Activated T-helper 1 cell treated with Interleukin-2 at 50 U/mL for 16 hours (primary cell): ENCODE measurements at places on chromosomes 3 and 15.

DNA sequence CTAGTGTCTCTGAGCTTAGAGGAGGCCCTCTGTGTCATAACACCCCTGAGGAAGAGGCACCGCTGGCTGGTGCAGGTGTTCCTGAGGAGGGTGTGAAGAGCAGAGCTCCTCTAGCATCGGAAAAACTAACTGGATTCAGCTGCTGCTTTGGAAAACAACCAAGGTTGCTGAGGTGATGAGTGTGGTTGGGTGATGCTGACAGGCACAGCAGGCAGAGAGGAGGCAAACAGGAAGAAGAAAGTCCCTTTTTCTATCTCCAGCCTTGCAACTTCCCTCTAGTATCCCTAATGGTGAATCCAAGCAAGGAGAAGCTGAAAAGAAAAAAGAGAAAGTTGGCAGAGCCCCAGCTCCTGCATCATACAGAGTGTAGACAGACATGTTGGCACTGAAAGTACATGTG, 3.8 kb upstream of the OR4F15 start:
- DNase-seq: no peak

GRCh38 chr3:117052395-117052794, 342.8 kb downstream of the TUSC7 start:
- DNase-seq: no peak

- DNase-seq: no peak
Observed at GRCh38 chr3:33377931-33378330, 62.3 kb downstream of the UBP1 start.

- peak; percentile 28 for DNase-seq
Observed at GRCh38 chr3:13879102-13879945, 547 bp downstream of the WNT7A start.

GRCh38 chr3:78273326-78273725, 1233.4 kb downstream of the ROBO2 start:
- DNase-seq: no peak
